ENCODE measurements at places on chromosomes 7 and 10.

GRCh38 chr10:88852327-88852726 lies 683 bp upstream of the ANKRD22 start:
- DNase-seq = no peak

GRCh38 chr10:110834629-110835301 lies 37.0 kb upstream of the PDCD4 start:
- no peak for DNase-seq

DNA sequence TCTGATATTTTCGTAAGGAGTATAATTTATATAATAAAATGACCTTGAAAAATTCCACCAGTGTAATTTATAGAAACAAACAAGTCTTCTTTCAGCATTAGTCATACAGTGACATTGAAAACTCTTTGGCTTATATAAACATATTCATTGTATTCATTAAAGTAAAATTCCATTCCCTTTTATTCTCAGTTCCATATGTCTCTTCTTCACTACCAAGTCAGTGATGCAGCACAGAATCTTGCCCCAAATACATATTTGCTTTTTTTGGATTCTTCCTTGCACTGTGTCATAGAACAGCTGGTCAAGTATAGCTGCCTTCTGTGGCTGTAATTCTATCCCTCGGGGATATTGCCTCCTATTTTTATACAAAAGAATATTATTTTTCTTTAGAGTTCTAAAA lies 884.5 kb upstream of the POT1 start:
- DNase-seq = no peak

DNA sequence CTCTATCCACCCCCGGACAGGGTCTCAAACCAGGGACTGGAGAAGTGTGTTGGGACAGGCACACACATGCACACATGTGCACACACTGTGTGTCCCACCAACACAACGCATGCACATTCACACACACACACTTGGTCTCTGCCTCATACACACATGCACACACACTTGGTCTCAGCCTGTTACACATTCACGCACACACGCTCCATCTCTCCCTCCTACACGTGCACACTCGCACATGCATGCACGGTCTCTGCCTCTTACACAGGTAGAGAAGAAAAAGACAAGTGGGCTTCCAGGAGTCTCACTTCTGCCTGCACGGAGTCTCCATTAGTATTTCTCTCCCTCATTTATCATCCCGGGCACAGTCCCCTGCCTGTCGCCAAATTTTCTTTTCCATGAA lies 171.2 kb downstream of the EBF3 start:
- DNase-seq = no peak

DNA sequence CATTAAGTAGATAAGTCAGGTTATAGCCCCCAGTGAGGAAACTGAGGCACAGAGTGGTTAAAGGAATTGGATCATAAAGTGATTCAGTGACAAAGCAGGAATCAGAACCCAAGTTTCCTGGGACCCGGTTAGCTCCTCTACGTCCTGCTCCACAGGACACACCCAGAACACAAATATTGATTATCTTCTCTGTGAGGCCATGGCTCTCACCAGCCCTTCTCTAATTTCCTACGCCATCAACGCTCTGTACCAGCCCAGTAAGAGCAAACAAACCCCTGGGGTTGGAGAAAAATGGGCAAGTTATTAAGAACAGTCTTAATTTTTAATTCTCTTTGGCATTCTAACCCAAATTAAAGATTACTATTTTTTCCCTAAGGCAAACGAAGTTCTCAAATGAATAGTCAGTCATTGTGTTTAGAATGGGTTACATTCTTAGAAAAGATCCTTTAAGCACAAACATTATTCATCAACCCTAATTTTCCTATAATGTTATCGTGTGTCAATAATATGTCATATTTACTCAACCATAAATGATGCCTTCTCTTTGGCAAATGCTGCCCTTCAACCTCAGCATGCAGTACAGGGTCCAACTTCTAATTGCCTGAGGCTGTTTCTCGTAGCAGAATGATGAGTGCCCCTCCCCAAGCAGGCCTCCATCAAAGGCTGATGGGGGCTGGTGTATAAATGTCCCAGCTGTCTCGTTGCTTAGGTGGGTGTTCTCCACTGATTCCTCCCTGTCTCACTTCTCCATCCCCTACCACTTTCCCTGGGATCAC lies 25.4 kb upstream of the TM9SF3 start:
- no peak for DNase-seq

DNA sequence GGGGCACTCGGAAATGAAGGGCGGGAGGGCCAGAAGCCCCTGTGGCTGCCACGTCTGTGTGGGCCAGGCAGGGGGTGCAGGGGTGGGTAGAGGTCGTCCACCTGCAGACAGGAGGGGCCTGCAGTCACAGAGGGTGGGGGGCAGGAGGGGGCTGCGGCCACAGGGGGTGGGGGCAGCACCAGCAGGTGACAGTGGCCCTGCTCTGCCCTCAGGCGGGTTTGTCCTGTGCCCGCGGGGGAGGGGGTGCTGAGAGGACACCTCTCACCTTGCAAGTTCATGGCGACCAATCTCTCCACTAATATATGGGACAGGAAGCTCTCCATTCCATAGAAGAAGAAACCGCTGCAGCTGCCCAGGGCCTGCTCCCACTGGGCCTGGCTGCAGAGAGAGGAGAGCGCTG lies 26.6 kb upstream of the NKX6-2 start:
- no peak for DNase-seq

DNA sequence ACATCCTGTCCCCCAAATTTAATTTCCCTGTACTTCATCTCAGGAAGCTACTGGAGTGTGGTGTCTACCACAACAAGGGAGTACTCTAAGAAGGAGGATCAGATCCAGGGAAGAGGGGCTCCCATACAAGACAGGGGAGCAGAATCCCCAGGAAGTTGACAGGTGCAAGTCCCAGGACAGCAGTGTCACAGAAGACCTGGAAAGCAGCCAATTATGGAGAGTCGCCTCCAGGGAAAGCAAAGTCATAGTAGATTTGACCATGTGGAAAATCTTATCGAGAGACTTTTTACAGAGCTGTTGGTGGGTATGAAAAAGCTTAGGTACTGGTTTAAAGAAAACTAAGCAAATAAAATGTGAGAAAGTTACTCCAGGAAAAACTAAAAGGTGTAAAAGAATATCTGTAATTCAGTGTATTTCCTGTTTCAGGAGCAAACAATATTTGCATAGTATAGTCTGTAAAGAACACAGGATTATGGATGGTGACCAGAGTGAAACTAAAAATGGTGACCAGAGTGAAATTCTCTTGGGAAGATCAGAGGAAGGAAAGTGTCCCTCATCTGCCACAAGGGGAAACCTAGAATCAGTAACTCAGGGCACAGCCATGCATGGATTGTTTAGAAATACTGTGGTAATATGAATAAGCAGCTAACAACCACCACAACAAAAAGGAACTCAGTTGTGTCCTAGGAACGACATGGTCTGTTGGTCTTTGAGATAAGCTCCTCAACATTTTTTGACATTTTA lies 44.5 kb downstream of the LANCL2 start:
- no peak for DNase-seq

- DNase-seq = no peak
These were observed 131.1 kb upstream of the ABCB5 start for GRCh38 chr7:20484356-20484755.

GRCh38 chr10:34405611-34406462 lies 409.3 kb downstream of the PARD3 start:
- DNase-seq = no peak

GRCh38 chr10:865924-866576 lies 65.5 kb downstream of the LARP4B start:
- DNase-seq = no peak

DNA sequence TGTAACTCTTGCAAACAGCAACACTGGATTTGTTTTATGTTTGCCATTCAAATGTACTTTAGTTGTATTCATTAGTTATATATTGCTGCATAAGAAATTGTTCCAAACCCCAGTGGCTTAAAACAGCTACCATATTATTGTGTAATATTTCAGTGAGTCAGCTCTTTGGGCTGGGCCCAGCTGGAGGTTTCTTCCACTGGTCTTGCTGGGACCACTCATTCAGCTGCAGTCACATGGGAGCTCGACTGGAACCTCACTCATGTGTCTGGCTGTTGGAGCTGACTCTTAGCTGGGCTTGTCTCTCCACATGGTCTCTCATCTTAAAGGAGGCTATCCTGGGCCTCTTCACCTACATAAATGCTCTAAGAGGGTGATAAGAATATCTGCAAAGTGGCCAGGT lies 23.2 kb upstream of the PIP4K2A start:
- no peak for DNase-seq

- no peak for DNase-seq
These were observed 528.9 kb downstream of the PARD3 start for GRCh38 chr10:34286136-34286739.
